ENCODE measurements at places on chromosomes 5 and 9.

DNA sequence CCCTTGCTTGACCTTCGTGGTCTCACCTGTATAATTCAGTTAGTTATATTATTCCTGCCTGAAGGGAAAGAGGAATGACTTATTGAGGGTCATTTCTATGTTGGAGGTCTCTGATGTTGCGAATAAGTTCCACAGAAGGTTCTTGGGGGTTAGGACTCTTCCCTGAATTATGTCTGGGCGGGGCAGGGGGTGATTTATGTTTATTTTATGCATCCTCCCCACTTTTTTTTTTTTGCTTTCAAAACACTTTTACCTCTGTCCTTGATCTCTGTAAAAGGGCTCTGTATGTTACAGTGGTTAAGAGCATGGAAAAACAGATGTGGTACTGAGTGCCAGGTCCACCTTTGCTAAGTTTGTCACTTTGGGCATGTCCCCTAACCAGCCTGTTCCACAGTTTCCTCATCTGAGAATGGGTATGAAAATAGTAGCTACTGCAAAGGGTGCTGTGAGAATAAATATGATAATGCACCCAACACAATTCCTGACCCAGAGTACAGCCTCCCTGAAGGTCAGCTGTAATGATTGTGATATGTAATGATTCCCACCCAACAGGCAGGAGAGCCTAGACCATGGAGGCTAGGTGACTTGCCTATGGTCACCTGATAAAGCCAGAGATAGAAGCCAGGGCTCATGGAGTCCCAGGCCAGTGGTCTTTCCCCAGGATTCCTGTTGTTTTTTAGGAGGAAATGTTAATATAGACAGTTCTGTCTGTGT, 54.8 kb downstream of the SLC22A5 start:
- no peak for DNase-seq

DNA sequence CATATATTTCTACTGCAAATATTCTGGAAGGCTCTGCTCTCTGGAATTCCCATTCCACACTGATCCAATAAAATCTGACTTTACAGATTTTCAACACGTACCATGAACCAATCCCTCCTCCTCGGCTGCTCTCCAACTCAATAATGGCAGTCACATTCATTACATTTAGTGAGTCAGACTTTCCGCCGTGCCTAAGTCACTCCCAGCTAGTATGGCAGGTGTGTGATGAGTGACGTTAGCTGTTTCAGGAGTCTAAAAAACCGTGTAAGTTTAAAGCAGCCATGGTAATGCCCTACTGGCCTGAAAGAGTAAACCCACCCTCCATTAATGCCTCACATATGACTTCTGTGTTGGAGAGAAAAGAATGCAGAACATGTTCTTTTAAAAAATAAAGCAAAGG, 3.3 kb downstream of the FBN2 start:
- no peak for DNase-seq

DNA sequence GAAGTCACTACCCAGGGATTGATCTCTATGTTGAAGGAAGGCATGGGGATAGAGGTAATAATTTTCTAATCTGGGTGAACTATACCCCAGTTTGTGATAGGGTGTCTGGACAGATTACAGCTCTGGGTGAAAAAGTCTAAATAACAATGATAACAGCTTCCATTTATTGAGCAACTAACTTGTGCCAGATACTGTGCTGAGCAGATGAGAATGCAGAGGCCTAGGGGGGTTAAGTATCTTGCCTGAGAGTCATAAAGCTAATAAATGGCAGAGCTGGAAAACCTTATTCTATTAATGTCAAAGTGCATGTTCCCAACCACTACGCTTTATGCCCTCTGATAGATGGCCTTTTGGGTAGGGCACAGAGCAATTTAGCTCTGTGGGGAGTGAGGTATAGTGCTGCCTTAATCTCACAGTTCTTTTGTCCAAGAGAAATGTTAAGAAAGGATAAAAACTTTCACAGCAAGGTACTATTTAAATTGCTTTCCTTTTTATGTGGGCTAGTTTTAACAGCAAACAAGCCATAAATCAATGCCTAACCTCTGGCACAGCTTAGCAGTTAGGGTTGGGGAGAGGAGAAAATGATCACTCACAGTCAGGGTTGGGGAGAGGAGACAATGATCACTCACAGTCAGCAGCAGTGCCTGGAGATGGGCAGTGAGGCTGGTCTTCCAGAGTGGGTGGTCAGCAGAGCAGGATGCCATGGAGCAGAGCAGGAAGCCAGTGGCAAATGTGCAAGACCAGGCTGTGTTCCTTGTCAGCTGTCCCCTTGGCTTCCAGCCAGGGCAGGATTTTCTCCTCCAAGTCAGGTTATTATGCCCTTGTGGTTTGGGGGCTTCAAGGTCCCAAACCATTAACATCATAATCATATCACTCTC, 187.0 kb downstream of the CARTPT start:
- peak; percentile 27 for DNase-seq

- DNase-seq = peak; percentile 91
These were observed at the start of gene ARL14EPL for GRCh38 chr5:116032094-116032517. ARL14EPL (plus strand) TSS chr5:116032472; CDS start chr5:116051466, 18,994 bp downstream.

DNA sequence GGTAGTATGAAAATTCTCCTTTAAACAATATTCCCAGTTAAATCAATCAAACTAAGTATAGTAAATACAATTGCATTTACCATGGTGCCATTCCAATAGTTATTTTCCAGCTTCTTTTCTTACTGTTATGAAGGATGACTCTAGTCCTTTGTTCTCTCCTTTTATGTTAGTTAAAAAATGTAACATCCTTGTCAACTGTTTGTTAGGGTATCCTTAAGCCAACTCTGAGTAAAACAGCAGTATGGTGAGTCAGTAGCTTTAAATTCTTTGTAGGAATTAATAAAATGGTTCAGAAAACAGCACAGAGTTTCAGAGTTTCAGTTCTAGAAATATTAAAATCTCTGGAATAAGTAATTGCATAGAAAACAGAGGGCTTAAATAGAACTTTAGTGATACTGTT, 384.4 kb downstream of the MTRR start:
- DNase-seq = no peak

DNA sequence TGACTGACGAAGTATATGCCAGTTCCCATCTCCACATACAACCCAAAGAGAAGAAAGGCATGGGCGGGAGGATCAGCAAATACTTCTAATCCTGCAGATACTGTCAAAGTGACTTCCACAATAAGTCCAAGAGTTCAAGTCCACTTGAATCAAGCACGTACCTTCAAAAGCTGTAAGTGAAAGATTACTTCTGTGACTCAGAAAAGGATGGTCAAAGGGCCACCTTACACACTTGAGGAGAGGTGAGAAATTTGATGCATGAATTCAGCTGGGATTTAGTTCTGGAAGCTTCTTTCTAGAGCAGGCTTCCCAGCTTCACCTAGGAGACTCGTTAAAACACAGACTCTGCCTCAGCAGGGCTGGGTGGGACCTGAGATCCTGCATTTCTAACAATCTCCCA, 357.5 kb downstream of the GLIS3 start:
- DNase-seq = no peak

GRCh38 chr5:180136630-180137381, 65.2 kb upstream of the RNF130 start:
- no peak for DNase-seq

GRCh38 chr5:1272201-1272600, 22.7 kb downstream of the TERT start:
- no peak for DNase-seq

DNA sequence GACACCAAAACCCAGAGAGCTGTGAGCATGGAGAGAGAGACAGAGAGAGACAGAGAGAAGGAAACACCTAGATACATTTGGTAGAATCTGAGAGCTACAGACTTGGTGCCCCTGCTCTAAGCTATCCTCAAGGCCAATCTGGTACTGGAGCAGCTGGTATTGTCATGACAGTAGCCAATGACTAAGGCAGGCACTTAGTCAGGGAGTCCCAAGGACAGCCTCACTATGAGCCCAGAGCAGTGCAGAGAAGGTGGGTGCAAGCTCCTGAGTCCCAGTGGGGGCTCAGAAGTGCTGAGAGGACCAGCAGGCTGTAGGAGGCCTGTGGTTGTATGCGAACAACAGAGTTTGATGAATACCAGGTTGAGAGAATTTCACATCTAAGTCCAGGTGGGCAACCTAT, 300.4 kb upstream of the ZNF608 start:
- no peak for DNase-seq

Measured in dermis blood vessel endothelial cell (primary cell).